ENCODE measurements at places on chromosomes 12 and 14. TPM values are rescaled to one million over a fixed set of nuclear protein-coding genes. Genes with fewer than 3 reads are reported as not detected.

The PPP1R1A gene
- 43.6 TPM for total RNA-seq

The MAGOHB gene
- 13.5 TPM for total RNA-seq

The JDP2 gene
- total RNA-seq: 16.8 TPM

- H3K4me3 ChIP-seq: no peak overlapping the region
- no peak for DNase-seq
- no peak overlapping the region for H3K27ac ChIP-seq
- H3K27me3 ChIP-seq: no peaks in the 10 kb centered on the region
- no peaks in the 10 kb centered on the region for H3K4me1 ChIP-seq
These were observed 173.1 kb downstream of the ASCL1 start for GRCh38 chr12:103130564-103130963.

DNA sequence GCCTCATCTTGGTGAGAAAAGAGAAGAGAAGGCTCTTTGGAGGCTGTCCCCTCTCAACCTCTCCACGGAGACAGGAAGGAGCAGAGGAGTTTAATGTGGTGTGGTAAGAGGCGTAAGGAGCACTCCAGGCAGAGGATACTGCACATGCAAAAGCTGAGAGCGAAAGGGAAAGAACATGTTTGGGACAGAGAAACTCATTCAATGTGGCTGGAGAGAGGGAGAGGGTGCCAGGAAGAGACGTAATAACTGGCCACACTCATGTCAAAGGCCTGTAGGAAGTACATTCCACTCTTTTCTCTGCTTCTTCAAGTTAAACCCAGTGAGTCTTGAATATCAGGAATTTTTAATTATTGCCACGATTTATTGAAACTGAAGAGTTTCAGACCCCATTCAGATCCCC, 12.0 kb downstream of the VDR start:
- no peak for DNase-seq
- H3K4me1 ChIP-seq: no peaks in the 10 kb centered on the region
- H3K27ac ChIP-seq: no peak overlapping the region
- H3K36me3 ChIP-seq: no peaks in the 10 kb centered on the region
- H3K4me3 ChIP-seq: no peak overlapping the region

DNA sequence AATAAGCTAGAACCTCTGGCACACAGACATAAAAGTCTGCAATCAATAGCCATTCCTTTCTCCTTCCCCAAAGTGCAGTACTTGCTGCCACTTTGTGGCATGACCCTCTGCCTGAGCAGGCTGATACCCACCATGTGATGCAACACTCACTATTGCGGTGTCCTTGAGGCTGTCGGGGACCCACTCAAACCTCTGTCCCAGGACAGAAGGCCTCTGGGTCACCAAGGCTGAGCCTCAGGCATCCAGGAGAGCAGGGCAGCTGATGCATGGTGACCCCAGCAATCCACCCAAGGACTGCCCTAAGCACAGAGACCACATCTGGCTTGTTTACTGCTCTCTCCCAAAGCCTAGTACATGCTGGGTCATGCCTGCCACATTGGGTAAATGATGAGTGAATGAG, 114.2 kb downstream of the DPF3 start:
- H3K27me3 ChIP-seq: no peaks in the 10 kb centered on the region
- H3K4me3 ChIP-seq: no peak overlapping the region

DNA sequence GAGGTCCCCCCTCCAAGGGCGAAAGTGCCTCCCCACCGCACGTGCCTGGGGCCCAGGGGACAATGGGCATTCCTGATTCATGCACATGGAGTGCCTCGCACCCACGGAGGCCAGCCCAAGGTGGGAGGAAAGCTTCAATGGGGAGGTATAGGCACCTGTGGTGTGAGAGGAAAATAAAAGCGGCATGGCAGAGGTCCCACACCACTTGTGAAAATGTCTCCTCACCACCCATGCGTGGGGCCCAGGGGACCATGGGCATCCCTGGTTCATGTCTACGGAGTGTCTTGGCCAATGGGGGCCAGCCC, 384.7 kb downstream of the ALG10 start:
- H3K4me3 ChIP-seq: no peak overlapping the region
- DNase-seq: no peak
- H3K36me3 ChIP-seq: no peaks in the 10 kb centered on the region
- no peaks in the 10 kb centered on the region for H3K27me3 ChIP-seq
- no peaks in the 10 kb centered on the region for H3K4me1 ChIP-seq

DNA sequence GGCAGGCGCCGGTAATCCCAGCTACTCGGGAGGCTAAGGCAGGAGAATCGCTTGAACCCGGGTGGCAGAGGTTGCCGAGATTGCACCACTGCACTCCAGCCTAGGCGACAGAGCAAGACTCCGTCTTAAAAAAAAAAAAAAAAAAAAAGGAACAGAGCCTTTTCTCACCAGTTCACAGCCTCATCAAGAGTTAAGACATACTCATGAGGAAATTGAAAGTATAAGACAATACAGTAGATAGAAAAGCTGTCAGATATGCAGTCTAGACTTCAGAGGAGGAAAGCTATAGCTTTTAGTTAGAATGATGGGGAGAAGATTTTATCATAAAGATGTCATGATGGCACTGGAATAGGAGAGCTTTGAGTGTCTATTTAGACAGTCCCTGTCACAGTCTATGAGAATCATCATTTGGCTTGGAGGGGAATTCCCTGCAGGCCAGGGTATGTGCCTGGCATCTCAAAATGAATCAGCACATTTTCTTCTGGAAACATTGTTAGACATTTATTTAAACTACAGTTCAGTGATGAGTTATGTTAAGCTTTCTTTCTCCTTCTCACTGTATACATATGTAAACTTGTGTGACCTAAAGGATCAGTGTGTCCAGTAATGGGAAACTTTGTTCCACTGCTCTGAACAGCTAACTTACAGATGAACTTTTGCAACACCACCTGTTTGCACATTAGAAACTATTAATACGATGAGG, 2.9 kb upstream of the RAB35 start:
- peaks cover 13% of the 10 kb centered on the region for H3K4me1 ChIP-seq
- H3K4me3 ChIP-seq: no peak overlapping the region
- no peak for DNase-seq

Measured in heart right ventricle (tissue), 16 donors.